Astrocyte (in vitro differentiated cells and primary cell): ENCODE measurements at places on chromosomes 7 and 10. TPM values are rescaled to one million over a fixed set of nuclear protein-coding genes. Genes with fewer than 3 reads are reported as not detected.

- DNase-seq = peak; percentile 41
Observed at GRCh38 chr10:78657163-78657861, 411.5 kb upstream of the ZMIZ1 start.

- no peak for DNase-seq
Observed at GRCh38 chr7:95684037-95684436, 87.7 kb upstream of the PDK4 start.

DNA sequence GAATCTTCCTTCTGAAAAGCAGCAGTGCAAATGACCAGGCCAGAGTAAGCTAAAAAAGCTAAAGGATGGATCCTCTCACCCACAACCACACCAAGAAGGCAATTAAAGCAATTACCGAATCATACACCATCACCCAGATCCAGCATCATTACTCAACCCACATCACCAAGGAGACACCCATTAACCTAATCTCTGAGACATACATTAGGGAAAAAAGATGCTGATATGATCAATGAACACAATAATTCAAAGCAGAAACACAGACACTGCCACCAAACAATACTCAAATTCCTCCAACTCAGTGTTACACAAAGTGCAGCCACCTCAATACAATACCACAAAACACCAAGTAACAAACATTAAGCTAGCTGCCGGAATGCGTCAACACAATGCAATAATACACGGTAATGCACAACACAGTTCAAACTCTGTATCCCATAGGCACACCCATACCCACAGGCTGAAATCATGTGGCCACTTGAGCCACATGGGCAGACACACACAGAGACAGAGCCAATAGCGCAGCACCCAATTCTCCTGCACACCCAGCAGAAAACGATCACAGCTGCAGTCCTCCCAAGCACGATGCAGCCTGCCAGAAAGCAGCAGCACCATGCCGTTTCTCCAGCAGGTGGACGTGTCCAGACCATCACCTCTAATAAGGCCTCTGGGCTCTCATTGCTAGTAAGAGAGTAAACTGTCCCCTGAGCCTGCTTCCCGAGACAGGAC, 21.5 kb downstream of the PAX2 start:
- DNase-seq = no peak

GRCh38 chr7:114084472-114085312, 165.9 kb upstream of the PPP1R3A start:
- peak; percentile 21 for DNase-seq

DNA sequence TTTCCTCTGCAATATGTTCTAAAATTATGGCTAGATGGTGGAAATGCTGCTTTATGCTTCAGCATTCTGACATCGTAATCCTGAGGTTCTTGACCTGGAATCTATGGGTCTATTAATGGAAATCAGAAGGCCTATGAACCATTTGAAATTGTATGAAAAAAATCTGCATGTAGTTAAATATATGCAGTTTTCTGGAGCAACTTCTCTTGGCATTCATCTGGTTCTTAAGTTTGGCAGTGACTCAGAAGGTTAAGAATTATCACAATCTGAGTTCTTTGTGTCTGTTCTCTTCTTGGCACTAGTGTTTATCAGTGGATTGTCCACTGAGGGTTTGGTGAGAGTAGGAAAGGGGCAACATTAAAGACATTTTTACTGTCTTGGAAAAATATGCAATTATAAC, 71.1 kb upstream of the FZD1 start:
- DNase-seq = peak; percentile 39

DNA sequence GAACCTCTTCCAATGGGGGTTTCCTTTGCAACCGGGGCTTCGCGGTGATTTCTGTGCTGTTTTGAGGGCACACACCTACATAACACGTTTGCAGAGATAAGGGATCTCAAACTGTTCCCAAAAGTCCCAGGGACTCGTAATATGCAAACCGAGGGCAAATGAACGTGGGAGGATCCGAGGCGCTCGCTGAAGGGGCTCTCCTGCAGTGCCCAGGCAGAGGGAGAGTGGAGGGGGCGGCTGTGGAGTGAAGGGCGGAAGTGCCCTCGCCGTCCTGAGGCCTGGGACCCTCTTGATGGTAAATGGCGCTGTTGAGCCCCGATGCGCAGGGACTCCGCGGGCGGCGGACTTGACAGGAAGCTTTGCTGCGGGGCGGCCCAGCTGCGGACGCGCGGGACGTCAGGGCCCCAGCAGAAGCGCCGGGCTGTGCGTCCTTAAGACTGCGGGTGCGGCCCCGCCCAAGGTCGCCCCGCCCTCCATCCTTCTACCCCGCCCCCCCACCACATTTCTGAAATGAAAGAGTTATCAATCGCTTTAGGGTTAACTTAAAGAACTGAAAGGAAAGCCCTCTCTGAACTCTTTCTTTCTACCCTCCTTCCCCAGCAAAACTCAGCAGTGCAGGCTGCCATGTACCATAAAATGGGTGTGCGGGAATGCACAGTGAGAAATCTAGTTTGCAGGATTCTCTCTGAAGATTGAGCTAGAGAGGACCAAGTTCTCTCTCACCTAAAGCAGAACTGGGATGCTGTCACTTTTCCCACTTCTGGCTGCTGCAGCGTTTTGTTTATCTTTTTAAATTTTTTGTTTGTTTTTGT, 151.8 kb upstream of the YAE1 start:
- DNase-seq = peak; percentile 40

GRCh38 chr7:102994567-102994966, 80.0 kb downstream of the FBXL13 start:
- DNase-seq = no peak

- peak; percentile 78 for DNase-seq
Observed at GRCh38 chr7:28069807-28070206, 110.8 kb downstream of the JAZF1 start.

DNA sequence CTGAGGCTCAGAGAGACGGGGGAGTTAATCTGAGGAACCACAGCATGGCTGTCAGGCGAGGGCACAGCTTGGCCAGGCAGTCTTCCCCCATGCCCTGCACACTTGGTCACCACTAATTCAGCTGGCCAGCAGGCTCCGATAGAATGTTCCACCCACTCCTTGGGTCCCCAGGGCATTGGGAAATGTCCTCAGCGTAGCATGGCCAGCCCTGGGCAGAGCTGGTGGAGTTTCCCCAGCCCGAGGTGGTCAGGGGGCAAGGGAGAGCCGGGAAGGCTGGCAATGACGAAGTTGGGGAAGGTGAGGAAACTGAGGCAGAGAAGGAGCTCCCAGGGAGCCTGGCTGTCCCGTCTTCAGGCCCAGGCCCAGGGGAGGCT, 12.1 kb upstream of the GRIFIN start:
- no peak for DNase-seq

DNA sequence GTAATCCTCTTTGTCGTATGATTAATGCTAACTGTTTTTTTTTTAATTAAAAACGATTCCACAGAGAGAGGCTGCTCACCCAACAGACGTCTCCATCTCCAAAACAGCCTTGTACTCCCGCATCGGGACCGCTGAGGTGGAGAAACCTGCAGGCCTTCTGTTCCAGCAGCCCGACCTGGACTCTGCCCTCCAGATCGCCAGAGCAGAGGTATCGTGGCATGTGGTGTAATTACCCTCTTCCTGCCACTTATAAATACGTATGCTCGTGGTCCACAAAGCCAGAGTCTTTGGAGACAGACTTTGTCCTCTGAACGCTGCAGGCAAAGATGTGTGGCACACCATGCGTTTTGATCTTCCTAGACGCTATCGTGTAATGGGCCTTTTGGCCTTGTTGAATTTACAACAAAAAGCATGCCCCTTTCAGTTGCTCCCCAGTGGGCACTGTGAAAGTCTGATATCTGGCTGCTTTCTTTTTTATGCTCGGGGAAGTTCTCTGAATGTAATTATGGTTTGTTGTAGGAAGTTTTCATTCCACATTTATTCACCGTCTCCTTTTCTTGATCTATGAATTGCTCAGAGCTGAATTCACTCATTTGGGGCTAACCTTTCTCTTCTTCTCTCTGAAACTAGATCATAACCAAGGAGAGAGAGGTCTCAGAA, 33.6 kb upstream of the BTBD16 start:
- no peak for DNase-seq

DNA sequence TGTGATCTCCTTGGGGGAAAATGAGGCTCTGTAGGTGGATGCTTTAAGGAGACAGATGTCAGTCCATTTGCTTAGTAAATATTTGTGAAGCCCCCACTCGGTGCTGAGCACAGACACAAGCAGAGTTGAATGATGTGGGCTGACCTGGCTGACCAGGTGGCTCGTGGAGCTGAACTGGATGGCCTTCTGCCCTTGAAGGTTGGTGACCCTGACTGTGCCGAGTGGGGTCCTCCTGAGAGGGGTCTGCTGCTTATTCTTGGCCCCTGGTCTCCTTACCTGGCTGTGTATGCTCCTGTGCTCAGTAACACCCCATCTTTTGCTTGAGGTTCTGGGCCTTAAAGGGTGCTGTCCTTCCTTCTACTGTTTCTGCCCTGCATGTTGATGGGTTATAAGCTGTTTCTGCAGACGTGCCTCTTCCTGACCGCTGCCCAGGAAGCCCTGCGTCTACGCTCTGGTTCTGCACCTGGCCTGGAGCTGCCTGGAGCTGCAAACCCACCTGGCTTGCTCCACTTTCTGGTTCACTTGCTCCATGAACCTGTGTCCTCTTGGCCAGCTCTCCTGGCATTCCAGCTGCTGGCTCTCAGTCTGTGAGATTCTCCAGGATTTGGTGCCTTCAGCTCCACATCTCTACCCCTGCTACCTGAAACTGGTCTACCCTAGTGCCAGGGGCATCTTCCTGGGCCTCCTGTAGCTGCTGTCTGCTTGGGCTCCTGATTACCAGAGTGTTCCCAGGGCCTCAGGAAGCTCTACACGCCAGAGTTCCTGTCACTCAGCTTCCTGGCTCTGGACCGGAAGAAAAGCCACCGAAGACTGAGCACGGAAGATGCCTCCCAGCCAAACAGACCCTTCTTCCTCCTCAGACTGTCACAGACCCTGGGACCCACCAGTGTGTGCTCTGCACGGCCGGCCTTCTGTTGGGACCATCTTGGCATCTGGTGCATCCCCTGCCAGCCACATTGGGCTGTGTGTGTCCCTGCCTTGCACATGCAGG, 76.5 kb downstream of the ADCY1 start:
- no peak for DNase-seq

GRCh38 chr10:115696747-115697146, 576.3 kb downstream of the GFRA1 start:
- DNase-seq = no peak

- no peak for DNase-seq
Observed at GRCh38 chr7:79459381-79459780, 5.9 kb upstream of the MAGI2 start.

DNA sequence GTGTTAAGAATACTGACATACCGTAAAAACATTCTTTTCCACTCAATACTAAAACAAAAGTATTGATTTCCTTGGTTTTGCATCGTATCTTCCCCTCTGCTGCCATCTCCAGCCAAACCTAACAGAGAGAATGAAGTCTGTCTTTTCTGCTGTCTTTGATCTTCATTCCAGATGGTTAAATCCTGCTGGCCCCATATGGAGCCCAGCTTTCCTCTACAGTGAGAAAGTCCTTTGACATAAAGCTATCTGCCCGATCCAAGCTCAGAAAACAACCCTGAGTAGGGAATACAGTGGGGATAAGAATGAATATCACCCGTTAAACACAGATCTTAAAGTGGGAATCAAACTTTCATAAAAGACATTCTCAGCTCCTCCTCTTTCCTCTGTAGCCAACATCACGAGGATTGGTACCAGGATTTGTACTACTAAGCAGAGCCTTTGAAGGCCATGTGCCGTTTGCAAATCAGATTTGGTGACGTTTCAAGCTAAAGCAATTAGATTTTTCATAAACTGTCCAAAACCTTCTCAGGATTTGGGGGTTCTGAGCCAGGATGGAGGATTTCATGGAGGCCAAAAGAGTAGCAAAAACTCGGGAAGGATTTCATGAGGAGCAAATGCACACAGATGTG, 30.8 kb upstream of the GPAM start:
- no peak for DNase-seq

GRCh38 chr10:71696628-71697326, 22.8 kb downstream of the C10orf105 start:
- DNase-seq = no peak

- DNase-seq = peak; percentile 92
Observed at GRCh38 chr7:45456747-45457524, 117.2 kb upstream of the ADCY1 start.

GRCh38 chr10:109898666-109899355, 24.5 kb downstream of the XPNPEP1 start:
- peak; percentile 30 for DNase-seq

- no peak for DNase-seq
Observed at GRCh38 chr7:15831606-15832005, 145.1 kb upstream of the MEOX2 start.

DNA sequence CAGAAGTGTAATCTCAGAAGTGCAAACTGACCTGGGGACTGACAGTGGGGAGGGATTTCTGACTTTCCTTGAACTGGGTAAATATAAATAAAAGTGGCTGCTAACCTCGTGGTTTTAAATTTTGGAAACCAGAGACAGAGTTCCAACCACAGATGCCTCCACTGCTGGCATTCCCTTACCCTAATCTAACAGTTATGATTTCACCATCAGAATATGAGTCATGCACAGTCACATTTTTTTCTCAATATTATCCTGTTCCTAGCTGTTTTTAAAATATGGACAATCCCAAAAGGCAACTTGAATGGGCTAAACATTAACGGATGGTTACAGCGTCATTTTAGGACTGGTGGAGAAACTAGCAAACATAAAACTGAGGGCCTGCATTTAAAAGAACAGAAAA, 264.3 kb upstream of the INHBA start:
- DNase-seq = peak; percentile 41

GRCh38 chr10:118565301-118566075, 30.0 kb downstream of the PRLHR start:
- no peak for DNase-seq

GRCh38 chr10:117237401-117237991, 3.4 kb upstream of the SLC18A2 start:
- no peak for DNase-seq

SDK1 gene
- total RNA-seq = 1.6 and 4.2 TPM in 2 replicates

ERLIN1 gene
- total RNA-seq = 22.7 and 26.4 TPM in 2 replicates

FEZF1 gene
- total RNA-seq = 0.29 and 0.61 TPM in 2 replicates

CALML5 gene
- not detected in 2 replicates for total RNA-seq

ACHE gene
- total RNA-seq = 12.1 and 18.9 TPM in 2 replicates

VSTM4 gene
- 1.1 and 1.8 TPM in 2 replicates for total RNA-seq

GIMAP4 gene
- not detected in 2 replicates for total RNA-seq

FAM180A gene
- not detected in 2 replicates for total RNA-seq

TMEM139 gene
- total RNA-seq = 0.20 TPM in 1 of 2 replicates, not detected in the other
